ENCODE measurements at places on chromosomes 6 and 20.

DNA sequence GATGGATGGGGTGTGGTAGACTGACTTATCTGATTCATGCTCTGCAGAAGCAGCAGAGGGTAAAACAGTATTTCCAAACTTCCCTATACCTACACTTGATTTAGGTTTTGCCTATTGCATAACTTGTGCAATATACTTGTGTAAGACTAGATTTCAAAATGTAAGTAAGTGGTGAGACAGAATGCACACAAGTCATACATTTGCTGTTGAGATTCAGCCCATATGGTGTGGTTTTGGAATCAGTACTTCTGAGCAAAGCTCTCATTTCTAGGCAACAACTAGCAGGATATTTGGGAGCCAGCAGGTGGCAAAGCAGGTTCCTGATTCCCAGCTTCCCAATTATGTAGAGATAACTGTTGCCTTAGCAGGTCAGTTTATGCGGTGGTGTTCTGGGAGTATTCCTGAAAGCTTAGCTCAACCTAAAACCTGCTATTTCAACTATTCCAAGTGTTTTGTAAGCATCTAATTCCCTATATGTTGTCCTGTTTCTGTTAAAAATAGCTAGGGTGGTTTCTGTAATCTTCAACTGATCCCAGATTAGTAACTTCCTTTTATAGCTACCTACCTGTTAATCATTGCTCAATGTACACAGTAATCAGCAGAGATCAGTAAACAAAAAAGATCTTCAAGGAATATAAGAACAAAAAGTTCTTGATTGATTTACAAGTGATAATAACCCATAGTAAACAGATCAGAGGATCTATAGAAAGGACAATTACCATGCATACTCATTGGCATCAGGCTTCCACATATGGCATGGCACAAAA, 8.5 kb upstream of the FABP7 start:
- DNase-seq: no peak

GRCh38 chr6:44735630-44735963, 348.1 kb downstream of the CDC5L start:
- DNase-seq: no peak

GRCh38 chr6:15715851-15716250, 53.0 kb upstream of the DTNBP1 start:
- DNase-seq: no peak

- DNase-seq: peak; percentile 91
These were observed at the start of gene STMN3 for GRCh38 chr20:63653041-63653973. STMN3 (minus strand) TSS chr20:63653424; CDS start chr20:63653345, 79 bp downstream.

DNA sequence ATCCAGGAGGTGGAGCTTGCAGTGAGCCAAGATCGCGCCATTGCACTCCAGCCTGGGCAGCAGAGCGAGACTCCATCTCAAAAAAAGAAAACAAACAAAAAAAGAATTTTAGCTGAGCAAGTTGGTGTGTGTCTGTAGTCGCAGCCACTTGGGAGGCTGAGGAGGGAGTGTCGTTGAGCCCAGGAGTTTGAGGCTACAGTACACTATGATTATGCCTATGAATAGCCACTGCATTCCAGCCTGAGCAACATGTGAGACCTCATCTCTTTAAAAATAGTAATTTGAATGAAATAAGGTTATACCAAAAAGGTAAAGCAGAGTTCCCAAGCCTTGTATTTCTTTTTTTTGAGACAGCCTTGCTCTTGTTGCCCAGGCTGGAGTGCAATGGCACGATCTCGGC, 19.8 kb downstream of the MTRES1 start:
- DNase-seq: no peak

DNA sequence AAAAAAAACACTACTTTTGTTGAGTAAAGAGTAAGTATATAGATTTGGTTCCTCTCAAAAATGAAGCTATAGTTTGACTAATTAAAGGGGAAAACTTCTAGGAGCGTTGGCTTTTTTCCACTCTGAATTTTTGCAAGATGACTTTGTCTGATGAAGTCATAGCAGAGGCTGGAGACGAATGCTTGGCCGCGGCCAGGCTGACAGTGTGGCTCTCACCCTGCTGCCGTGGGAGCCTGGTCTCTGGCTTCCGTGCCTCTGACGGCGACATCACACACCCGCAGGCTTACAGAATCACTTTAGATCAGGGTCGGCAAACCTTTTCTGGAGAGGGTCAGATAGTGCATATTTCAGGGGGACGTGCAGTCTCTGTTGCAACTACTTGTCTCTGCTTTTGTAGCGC, 145.0 kb downstream of the PHACTR3 start:
- no peak for DNase-seq

DNA sequence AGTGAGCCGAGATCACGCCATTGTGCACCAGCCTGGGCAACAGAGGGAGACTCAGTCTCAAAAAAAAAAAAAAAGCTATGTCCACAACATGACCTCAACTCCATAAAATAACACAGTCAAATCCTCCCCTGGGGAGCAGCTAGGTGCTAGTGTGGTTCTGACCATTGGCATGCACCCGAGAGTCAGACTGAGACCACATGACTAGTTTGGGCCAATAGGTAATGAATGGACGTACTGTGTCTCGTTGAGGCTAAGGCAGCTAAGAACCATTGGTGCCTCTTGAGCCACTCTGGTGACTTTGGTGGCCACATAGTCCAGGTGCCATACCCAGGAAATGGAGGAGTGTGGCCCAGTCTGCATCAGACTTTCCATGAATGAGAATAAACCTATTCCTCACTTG, 40.3 kb downstream of the ATP9A start:
- DNase-seq: no peak

DNA sequence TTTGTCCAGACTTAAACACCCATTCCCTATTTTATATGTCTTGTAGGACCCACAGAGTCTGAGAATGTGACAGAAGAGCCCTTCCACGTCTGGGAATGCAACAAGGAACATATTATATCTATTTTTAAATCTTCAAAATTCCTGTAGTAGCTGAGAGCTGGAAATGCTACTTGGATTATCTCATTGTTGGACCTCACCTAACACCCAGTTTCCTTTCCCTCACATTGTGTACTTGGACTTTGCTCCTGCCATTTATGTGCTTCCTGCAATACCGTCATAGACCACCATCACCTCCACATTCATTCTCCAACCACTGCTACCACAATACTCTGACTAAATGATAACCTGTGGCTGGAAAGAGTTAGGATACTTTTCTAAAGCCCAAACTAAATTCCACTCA, 335.4 kb downstream of the COL12A1 start:
- DNase-seq: peak; percentile 82

GRCh38 chr20:64074184-64074789, 5.0 kb downstream of the RGS19 start:
- no peak for DNase-seq

- DNase-seq: no peak
These were observed 95.9 kb upstream of the ADGRF1 start for GRCh38 chr6:47138046-47138445.

DNA sequence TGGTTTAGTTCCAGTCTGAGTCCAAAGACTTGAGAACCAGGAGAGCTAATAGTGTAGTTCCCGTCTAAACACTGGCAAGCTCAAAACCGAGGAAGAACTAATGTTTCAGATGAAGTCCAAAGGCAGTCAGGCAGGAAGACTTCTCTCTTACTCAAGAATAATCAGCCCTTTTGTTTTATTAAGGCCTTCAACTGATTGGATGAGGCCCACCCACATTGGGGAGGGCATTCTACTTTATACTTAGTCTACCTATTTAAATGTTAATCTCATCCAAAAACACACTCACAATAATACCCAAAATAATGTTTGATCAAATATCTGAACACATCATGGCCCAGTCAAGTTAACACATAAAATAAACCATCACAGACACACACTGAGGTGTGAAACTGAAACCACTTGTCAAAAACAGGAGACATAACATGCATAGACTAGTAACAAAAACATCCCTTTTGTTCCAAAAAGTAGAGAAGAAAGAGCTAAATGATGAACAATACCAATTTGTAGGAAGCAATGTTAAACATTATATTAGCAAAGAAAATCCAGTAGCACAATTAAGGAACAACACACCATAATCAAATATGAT, 50.2 kb upstream of the SENP6 start:
- no peak for DNase-seq

DNA sequence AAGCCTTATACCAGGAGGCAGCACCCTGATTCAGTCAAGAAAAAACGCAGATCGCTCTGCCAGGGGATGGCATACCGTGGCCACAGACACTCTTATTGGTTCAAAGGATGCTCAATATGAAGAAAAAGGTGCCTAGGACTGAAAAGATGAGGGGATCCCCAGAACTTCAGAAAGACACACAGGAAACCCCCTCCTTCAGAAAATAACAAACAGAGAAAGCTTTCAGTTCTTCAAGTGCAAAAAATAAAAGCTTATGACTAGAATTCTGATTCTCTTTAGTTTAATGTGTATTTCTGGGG, 17.7 kb upstream of the MYB start:
- no peak for DNase-seq

DNA sequence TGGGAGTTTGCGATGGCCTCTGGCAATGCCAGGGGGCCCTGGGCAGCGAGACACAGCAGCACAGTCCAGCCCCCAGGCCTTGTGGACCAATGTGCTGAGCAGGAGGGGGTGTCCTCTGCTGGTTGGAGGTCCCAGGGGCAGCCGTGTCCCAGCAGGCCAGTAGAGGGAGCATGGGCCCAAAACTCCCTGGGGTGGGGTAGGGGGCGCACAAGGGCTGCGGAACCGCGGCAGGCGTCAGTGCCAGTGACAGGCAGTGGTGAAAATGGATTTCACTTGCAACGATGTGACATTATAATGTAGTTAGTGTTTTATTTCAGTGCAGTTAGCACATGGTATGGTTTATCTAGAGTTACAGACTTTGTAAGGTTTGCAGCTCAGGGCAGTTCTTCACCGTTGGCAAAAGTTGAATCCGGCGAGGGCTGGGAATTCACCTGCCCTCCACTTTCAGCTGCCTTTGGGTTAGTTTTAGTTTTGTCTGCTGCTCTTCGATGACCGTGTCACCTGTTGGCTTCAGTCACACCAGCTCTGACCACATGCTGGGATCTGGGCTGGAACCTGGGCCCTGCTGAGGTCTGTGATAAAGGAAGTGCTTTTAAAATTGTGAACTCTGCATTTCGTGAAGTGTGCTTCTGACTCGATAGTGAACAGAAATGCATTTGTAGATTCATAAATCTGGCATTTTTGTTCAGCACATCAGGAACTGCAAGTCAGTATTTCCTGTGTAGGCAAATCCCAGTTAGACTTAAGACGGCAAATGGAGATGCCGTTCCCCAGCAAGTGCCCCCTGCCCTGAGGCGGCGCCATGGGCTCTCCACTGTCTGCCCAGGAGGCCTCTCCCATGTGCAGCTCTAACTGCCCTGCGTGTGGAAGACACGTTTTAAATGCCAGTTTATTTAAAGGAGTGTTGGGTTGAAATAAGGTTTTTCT, 46.8 kb downstream of the PYGB start:
- DNase-seq: peak; percentile 55

- no peak for DNase-seq
These were observed 269.9 kb upstream of the AGPAT4 start for GRCh38 chr6:161543684-161544309.

- DNase-seq: no peak
These were observed 530.3 kb downstream of the KHDRBS2 start for GRCh38 chr6:61755739-61756138.

DNA sequence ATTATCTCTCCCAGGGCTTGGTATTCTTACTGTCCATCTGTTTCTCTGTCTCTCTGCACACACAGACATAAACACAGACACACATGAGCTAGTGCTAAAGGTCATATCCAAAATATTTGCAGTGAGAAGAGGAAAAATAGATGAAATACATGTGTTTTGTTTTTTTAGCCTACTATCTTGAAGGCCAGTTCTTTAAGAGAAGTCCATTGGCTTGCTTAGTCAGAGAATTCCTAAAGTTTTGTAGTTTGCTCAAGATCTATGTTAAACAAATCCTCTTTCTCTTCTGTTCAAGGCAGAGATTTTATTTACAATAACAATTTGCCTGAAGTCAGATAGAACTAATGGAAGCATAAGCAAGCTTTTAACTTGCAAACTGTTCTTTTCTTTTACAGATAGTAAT, 120.0 kb upstream of the AKIRIN2 start:
- no peak for DNase-seq

GRCh38 chr20:63708301-63709148, 686 bp downstream of the ZGPAT start:
- peak; percentile 56 for DNase-seq

- no peak for DNase-seq
These were observed 159.4 kb upstream of the CITED2 start for GRCh38 chr6:139533573-139534471.

- DNase-seq: peak; percentile 52
These were observed 70.0 kb downstream of the PTPN1 start for GRCh38 chr20:50580016-50580747.

DNA sequence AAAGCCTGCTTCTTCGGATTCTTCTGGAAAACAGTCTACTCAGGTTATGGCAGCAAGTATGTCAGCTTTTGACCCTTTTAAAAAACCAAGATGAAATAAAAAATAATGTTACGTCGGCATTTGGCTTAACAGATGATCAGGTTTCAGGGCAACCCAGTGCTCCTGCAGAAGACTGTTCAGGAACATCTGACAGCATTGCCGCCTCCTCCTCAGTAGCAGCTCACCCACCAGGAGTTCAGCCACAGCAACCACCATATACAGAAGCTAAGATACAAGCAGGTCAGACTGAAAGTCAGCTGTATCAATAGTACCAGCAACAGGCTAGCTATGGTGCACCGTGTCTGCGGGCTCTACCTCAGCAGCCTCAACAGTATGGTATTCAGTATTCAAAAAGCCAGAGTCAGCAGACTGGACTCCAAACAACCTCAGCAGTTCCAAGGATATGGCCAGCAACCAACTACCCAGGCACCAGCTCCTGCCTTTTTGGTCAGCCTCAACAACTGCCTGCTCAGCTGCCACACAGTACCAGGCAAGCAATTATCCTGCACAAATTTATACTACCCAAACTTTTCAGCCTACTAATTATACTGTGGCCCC, 51.9 kb downstream of the BTBD9 start:
- DNase-seq: no peak

GRCh38 chr20:59087829-59088433, 45.3 kb upstream of the PRELID3B start:
- peak; percentile 82 for DNase-seq

DNA sequence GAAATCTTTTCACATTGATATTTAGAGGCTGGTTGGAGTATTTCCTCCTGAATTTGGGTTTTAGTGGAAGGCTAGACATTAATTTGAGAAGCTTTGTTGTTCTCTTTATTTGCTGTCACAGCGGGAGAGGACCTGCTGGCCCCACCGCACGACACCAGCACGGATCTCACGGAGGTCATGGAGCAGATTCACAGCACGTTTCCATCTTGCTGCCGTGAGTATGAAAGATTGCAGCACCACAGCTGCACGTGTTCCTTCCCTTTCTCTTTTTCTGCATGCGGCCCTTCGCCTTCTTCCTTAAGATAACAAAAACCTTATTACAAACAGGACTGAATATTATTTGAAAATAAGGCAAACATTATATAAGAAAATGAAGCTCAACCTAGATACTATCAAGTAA, 555.5 kb downstream of the UTRN start:
- DNase-seq: no peak

- no peak for DNase-seq
These were observed 2.2 kb upstream of the TAP2 start for GRCh38 chr6:32840604-32841246.

DNA sequence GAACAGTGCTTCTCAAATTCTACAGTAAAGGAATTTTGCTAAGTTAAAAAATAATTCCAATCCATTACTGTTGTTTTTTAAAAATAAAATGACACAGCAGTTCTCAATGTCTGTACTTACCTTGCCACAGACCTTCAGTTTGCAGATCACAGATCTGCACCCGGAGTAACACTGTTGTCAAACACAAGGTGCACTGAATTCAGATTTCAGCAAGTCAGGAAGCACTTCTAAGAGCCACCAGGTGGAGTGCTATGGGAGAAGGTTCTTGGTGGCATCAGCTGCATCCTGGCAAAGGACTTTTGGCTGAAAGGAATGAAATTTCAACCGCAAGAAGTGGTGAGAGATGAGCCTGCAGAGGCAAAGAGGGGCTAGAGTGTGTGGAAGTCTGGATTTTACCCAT, 17.4 kb downstream of the RSPH4A start:
- DNase-seq: no peak
